ENCODE measurements at places on chromosomes 6 and 20.

GRCh38 chr6:143039548-143039947, 21.1 kb upstream of the AIG1 start:
- DNase-seq, result no peak

GRCh38 chr20:47273591-47274235, 82.8 kb downstream of the ZMYND8 start:
- no peak for DNase-seq

GRCh38 chr6:7088076-7088742, 19.6 kb upstream of the RREB1 start:
- no peak for DNase-seq

GRCh38 chr6:2919401-2919800, 16.3 kb upstream of the SERPINB9 start:
- DNase-seq, result no peak

GRCh38 chr6:159252955-159253508, 83.8 kb downstream of the FNDC1 start:
- DNase-seq, result no peak

DNA sequence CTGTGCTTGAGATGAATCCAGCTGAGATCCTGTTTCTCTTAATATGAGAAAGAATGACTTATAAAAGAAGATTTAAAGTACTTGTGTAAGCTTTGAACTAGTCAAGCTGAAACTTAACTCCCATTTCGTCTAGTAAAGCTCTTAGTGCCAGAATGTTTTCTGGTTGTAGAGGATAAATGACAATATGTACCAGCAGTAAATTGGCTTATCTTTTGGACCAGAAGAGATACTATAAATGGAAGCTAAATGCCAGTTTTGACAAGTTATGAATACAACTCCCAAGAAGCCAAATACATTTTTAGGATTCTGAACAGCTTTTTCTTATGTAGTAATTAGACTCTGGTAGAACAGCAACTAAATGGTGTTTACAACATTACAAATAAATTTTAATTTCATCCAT, 608.7 kb downstream of the EYS start:
- no peak for DNase-seq

- DNase-seq, result no peak
Observed at GRCh38 chr20:63106108-63106764, 99.5 kb upstream of the BHLHE23 start.

DNA sequence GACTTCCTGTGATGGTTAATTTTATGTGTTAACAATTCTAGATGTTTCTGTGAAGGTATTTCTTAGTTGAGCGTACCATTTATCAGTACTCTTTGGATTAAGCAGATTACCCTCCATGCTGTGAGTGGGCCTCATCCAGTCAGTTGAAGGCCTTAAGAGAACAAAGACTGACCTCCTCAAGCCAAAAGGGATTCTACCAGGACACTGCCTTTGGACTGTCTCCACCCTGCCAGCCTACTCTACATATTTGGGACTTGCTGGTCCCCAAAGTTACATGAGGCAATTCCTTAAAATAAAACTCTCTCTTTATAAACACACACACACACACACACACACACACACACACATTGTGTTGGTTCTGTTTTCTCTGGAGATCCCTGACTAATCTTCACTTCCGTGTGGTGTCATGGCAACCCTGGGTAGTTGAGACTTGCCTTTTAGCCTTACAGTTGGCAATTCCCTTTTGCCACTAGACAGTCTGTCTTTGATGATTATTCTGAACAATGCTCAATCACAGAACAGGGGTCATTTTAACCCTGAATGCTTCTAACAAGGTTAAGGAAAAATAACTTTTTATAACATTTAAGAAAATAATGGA, 32.2 kb downstream of the MRAP2 start:
- no peak for DNase-seq

DNA sequence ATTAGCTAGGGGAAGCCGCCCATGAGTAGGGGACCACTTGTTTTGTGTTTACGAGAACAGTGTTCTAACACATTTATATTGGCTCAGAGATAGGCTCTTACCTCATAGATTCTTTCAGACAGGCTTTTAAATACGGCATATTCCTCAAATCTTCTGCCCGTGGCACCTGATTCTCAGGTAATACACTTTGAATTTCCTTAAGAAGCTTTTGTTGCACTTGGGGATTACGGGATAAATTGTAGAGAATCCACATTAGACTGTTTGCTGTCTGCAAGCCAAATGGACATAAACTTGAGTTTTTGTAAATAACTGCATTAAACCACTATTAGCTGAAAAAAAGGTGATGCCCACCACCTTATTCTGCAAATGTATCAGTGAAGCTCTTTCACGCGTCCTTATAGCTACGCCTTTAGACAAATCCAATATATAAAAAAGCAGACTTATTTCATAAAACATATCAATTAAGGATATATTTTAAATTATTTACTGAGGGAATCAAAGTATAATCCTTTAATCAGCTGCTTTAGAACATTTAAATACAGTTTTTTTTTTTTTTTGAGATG, 14.8 kb downstream of the CYP24A1 start:
- DNase-seq, result no peak

- no peak for DNase-seq
Observed at GRCh38 chr6:16851758-16852157, 90.5 kb upstream of the ATXN1 start.

DNA sequence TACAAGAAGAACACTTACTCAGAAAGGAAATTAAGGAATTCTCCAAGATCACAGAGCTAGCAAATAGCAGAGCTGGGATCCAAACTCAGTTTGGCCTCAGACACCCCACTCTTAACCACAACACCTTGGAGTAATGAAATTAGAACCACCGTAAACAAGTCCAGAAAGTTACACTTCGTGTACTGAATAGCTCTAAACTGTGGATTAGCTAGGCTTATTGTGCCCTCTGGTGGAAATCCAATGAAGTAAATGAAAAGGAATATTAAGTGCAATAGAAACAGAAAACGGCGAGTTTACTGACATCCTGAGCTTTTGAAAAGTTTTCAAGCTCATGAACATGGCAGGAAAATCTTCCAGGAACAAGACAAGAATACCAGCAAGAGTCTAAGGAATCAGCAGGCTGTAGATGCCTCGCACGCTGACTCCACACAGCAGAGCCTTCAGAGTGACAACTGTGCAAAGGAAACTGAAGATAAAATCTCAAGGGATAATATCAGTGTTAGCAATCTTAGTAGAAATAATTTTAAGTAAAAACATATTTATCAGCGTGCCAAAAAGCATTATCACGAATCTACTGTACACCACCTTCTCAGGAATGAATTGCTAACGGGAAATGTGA, 34.6 kb downstream of the FBXO5 start:
- no peak for DNase-seq

DNA sequence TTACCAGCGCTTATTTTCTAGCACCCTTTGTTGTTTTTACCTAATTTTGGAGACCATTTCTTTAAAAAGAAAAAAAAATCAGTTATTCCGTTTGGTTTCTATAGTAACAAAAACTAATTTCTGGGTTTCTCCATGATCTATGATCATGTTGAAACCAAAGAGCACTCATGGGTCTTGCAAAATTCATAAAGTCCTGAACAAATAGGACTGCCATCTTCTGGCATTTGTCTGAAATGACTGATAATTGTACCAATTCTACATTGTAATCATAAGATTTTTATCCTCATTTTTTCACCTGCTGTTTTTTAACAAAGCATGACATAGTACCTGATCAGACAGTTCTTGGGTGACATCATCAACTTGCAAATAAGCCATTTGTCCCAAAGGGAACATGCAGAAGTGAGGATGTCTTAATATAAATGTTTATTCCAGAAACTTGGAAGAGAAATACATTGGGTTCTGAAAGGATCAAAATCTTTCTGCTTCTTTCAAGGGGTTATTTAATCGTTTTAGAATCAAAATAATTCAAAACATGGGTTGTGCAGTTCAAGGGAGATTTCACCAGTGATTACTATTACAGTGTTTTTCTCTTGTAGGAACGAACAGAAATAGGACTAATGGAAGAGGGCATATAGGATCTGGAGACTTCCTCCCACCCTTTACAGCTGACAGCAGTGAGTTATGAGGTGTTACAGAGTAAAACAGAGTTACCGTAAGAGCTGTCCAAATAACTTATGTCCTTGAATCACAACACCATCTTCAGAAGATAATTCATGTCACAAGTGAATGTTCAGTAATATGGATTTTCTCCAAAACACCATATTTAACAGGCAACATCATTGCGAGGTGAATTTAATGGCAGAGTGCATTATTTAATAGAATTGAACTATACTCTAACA, 87.1 kb upstream of the GJE1 start:
- no peak for DNase-seq

DNA sequence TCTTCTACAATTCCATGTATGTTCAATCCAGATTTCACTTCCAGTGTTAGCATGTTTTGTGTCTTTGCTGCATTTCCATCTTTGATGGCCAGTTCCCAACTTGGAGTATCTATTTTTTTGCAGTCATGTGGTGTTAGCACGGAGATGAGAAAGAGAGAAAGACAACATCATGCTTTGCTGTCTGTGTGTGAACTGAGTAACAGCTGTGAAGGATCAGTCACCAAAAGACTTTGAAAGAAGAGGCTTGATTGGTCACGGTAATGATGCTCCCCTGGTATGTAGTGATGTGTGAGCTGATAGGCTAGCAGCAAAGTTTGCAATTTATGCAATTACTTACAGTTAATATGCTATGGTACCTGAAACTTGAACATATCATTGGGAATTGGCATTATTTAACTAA, 731.3 kb upstream of the NRSN1 start:
- no peak for DNase-seq

GRCh38 chr6:6085928-6086668, 79.4 kb upstream of the NRN1 start:
- DNase-seq, result no peak

DNA sequence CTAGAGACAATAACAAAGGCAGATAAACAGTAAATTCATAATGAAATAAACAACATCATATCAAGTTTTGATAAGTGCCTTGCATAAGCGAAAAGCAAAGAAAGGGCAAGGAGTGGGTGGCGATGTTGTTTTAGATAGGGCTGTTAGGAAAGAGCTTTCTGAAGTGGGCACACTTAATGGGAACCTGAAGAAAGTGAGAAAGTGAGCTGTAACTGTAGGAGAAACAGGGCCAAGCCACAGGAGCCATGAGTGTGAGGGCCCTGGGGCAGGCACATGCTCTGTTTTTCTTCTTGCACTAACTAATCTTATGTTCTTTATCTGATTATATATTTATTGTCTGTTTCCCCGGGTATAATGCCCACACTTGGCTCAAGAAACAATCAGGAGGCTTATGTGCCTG, 193.4 kb upstream of the SUPT3H start:
- DNase-seq, result no peak

- no peak for DNase-seq
Observed at GRCh38 chr20:47124181-47124717, 229.6 kb downstream of the EYA2 start.

DNA sequence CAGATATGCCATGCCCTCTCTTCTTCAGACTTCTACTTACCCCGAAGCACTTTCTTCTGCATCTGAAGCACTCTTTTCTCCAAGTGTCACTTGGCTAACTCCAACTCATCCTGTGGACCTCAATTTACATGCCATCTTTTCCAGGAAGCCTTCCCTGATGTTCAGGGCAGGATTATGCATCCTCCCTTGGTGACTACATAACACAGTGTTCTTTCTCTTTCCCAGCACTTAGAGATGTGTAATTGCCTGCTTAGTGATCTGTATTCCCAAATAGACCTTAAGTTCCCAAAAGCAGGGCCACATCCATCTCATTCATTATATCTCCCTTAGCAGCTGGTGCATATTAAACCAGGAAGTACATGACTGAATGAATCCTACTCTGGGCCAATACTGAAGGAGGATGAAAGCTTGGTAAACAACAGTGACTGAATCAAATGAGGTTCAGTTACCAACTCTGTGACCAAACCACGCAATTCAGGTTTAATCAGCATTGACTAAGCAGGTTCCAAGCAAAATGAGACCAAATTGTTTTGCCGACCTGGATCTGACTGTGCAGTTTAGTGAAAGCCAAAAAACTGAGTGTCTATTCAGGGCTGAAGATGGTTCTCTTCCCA, 121.4 kb upstream of the TCF21 start:
- no peak for DNase-seq

Measured in stimulated activated CD4-positive, alpha-beta T cell treated with anti-CD3 and anti-CD28 coated beads, Interleukin-4, amount 100 ng/mL, for 1 hour (primary cell).